Inflammatory macrophage (primary cell): ENCODE measurements at places on chromosomes 6 and 20.
A peak's percentile ranks its signal among the peaks of the same experiment; 100 is the strongest.

DNA sequence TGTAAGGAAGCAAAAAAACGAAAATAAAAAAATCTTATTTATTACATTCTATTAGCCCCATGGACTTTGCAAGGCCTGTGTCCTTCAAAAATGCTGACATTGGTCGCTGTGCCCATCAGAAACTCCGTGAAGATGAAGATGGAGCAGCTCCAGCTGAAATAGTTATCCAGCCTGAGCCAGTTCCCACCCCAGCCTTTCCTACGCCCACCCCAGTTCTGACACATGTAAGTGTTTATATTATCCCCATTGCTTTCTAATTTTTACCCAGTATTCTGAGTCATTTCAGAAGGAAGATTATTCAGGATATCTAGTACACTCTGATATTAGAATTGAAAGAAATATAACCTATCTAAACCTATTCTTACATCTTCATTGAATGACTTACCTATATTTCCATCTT lies 217.7 kb downstream of the ARHGAP18 start:
- DNase-seq = no peak

DNA sequence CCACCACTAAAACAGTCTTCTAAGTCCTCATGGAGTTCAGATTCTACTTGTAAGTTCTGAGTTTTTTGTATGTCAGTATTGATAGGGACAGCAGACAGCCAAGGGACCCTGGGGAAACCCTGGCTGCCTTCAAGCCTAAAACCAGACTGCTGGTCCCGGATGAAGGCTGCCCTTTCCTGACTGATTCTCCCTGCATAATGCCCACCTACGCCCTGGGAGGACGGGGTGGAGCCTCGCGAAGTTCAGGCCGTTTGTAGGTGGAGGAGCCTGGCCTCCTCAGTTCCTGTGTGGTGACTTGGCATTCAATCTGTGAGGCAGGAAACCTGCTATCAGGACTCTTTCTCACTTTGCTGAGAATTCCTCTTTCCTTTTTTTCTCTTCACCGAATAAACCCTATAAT lies 120.3 kb upstream of the LGSN start:
- peak; percentile 19 for DNase-seq

DNA sequence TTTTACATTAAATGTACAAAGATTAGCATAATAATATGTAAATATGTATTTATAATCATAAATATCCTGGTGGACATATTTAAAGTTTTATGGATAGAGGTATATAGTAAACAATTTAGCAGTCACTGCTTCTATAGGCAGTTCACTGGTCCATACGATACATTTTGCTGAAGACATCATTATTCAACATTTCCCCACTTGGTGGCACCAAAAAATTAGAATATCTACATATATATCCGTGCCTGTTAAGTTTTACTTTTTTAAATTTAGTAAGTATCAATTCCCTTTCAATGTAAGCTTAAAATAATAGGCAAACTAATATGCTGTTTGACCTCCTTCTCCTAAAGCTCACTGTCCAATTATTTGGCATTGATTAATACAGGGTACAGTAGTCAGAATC lies 64.2 kb downstream of the LMBRD1 start:
- no peak for DNase-seq

DNA sequence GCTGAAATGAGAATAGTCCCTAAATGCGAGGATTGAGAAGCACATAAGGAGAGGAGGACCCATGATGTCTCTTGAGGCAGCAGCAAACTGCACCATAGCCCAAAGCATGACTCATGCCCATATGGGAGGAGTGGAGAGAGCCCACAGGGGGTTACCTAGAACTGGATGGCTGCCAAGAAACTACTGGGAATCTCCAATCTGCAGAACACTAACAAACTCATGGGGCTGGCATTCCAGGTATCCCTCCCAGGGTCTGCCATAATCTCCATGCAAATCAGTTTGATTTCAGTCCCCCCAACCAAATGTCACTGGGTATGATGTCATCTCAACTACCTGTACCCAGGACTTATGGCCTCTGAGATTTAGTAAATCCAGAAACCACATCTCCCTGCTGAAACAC lies 410.5 kb downstream of the PTPRT start:
- no peak for DNase-seq

GRCh38 chr6:46291275-46291633 lies 120.5 kb upstream of the ENPP5 start:
- DNase-seq = no peak

GRCh38 chr20:63281742-63282665 lies 9.4 kb downstream of the ARFGAP1 start:
- DNase-seq = no peak

- no peak for DNase-seq
Measured at GRCh38 chr6:13371421-13372072, 43.2 kb upstream of the TBC1D7 start.

DNA sequence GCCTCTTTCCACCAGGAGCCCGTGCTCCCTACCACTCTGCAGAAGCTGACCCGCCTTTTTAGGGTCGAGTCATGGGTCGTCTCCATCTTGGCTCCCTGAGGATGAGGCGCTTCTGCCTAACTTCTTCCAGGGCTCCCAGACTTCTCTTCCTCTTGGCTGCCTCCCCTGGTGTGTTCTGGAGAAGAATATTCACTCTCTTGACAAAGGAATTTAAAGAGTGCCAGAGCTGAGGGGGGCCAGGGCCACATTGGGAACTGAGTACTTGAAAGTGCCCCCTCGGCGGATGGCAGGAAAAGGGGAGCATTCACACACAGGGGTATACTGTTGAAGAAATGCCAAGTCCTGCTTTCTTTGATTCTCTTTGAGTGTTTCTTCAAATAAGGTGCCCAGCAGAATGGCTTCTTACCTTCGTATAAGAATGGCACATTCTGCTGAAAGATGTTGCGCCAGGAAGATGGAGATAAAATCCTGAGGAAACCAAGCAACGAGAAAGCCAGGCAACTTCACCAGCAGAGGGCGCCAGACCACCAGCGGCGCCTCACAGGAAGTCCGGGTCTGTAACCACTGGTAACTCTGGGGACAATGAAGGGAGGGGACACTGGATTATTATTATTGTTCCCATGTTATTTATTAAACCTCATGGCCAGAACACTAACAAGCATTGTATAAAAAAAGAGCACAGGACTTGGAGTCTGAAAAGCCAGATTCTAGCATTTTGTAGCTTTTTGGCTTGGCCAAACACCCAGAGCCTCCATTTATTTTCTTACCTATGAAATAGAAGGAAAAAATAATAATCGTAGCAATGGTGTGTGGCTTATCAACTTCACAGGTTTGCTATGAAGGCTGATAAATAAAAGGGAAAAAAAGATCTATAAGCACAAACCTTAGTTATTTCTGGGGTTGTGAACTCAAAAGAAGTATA lies 176.7 kb downstream of the HACE1 start:
- DNase-seq = peak; percentile 55

DNA sequence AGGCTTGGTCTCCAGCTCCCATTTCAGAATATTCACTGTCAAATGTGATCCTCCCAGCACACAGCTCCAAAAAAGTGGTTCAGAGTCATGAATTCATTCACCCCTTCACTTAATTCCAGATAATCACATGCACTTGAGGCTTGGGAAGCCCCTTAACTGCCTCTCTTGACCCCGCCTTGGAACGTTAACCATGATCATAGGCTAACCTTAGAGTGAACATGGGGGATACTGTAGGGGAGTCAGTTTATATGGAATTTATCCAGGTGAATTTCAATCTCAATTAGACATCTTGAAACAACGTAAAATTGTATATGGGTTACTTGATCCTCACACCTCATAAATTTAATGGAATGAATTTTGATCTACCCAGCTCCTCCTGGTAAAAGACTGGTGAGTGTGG lies 346.8 kb upstream of the ARID1B start:
- DNase-seq = no peak

GRCh38 chr6:53294095-53294494 lies 54.7 kb downstream of the ELOVL5 start:
- DNase-seq = no peak

GRCh38 chr6:11236076-11236750 lies 3.7 kb upstream of the NEDD9 start:
- peak; percentile 24 for DNase-seq

- DNase-seq = no peak
Measured at GRCh38 chr6:112144145-112144926, 56.9 kb downstream of the FAM229B start.

GRCh38 chr20:18857640-18858039 lies 44.1 kb downstream of the SCP2D1 start:
- no peak for DNase-seq

DNA sequence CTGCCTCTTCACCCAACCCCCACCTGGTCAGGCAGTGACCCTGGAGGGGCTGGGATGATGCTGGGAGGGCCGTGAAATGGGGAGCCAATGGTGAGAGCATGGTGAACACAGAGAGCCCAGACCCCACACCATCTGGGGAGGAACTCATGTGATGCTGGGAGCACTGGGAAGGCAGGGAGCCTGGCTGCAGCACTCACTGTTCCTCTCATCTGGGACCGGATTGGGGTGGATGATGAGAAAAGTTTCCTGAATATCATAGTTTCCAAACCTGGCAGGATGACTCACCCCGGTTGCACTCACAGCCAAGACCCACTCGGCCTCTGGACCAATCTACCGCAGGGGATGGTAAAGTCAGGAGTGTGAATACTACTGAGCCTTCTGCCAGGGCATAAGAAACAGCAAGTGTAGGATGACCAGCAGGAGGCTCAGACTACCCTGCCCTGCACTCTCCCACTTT lies 21.8 kb downstream of the ULBP1 start:
- no peak for DNase-seq

- no peak for DNase-seq
Measured at GRCh38 chr20:699342-699741, 23.7 kb upstream of the SCRT2 start.

DNA sequence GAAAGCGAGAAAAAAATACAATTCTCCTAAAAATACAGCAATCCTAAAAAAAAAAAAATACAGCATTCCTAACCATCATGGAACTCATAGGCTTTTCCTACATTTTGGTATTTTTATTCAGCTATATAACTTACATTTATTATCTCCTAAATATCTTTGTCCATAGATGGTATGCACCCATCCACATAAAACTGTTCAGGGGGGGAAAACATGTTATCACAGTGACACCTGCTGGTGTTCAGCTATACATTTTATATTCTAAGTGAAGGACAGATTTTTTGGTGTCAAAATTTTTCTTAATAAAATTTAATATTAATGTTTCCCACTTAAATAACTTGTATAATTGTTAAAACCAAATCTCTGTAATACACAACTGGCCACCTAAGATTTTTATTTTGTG lies 58.0 kb downstream of the BLOC1S5 start:
- peak; percentile 29 for DNase-seq

- DNase-seq = no peak
Measured at GRCh38 chr6:151911401-151911800, 103.9 kb downstream of the ESR1 start.

DNA sequence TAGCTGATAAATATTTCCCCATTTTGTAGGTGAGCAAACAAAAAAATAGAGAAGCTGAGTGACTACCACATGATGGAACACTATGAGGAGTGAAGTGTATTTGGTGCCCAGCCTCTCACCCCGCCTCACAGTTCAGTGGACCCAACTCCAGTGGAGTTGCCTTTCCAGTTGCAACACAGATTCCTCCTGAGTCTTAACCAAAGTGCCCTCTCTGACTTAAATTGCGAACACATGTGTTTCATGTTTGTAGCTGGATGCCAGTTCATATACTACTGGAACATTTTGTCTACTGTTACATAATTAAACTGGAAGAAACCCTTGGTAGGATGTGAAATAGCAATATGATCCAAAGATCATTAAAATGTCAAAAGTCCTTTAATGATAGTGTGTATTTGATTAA lies 448.9 kb downstream of the COL12A1 start:
- DNase-seq = no peak

DNA sequence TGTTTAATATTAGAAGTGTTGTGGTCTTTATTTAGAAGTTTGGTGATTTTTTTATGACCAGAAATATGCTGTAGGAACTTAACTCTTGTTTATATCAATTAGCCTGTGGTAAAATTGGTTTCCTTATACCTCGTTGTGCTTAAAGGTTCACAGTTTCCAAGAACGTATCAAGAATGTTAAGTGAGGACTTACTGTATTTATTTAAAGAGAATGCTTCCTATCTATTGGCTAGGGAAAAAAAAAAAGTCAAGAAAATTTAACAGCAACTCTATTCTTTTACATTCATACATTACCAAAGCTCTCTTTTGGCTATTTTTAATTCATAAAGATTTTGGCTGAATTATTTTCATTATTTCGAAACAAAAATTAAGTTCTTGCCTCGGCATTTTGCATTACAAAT lies 1.6 kb downstream of the KIAA0319 start:
- no peak for DNase-seq

GRCh38 chr20:41175201-41175651 lies 37.9 kb downstream of the PLCG1 start:
- DNase-seq = no peak

DNA sequence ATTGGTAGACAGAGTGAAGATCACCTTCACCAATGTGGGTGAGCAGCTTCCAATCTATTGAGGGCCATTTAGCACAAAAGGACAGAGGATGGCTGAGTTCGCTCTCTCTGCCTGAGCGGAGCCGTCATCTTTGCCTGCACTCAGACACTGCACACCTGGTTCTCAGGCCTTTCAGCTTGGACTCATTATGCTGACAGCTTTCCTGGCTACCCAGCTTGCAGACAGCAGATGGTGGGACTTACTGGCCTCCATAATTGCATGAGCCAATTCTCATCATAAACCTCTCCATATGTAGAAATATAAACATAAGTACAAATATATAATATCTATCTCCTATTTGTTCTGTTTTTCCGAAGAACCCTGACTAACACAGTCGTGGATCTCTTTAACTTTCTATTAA lies 13.7 kb downstream of the TBXT start:
- DNase-seq = no peak

DNA sequence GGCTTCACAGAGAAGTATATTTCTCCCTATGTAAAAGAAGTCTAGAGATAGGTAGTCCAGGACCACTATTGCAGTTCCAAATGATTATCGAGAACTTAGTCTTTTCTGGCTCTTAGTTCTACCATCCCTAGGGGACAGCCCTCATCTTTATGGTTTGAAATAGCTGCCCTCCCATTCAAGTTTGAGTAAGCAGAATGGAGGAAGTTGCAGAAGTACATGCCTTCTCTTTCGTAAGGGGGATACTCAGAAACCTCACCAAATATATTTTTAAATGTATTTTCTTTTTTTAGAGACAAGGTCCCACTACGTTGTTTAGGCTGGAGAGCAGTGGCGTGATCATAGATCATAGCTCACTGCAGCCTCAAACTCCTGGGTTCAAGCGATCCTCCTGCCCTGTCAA lies 236.8 kb upstream of the RREB1 start:
- peak; percentile 85 for DNase-seq

- no peak for DNase-seq
Measured at GRCh38 chr20:39089029-39089428, 126.9 kb downstream of the DHX35 start.

DNA sequence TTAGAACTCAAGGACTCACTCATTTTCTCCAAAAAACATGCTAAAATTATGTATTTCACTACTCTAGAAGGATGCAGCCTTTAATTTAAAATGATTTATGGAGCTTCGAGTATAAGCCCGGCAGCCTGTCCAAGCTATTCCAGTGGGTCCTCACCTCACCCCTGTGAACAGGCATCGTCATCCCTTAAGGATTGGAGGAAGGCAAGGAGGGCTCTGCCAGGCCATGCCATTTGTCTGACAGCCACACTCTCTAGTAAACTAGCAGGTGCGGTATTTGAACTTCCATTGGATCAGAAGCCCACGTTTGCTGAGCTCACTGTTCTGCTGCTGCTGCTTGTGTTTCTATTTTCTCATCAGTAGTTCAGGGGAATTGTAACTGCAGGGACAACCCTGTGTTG lies 39.8 kb upstream of the NAA20 start:
- no peak for DNase-seq
